ENCODE measurements at places on chromosomes 1 and 21. TPM values are rescaled to one million over a fixed set of nuclear protein-coding genes. Genes with fewer than 3 reads are reported as not detected.

The RPTN gene
- not detected for total RNA-seq

The PI4KB gene
- total RNA-seq: 61.2 TPM

The GPR61 gene
- total RNA-seq: not detected

The TNNT2 gene
- 3.5 TPM for total RNA-seq

The RYR2 gene
- total RNA-seq: not detected

The PRRX1 gene
- total RNA-seq: 203 TPM

The SIM2 gene
- not detected for total RNA-seq

The MROH9 gene
- total RNA-seq: under 0.01 TPM

The PPM1J gene
- total RNA-seq: 1.3 TPM

The SPRR2E gene
- total RNA-seq: not detected

- DNase-seq: no peak
Observed at GRCh38 chr1:16122350-16122881, 33.5 kb downstream of the EPHA2 start.

GRCh38 chr1:16984717-16985116 lies 4.3 kb upstream of the MFAP2 start:
- DNase-seq: peak; percentile 44

DNA sequence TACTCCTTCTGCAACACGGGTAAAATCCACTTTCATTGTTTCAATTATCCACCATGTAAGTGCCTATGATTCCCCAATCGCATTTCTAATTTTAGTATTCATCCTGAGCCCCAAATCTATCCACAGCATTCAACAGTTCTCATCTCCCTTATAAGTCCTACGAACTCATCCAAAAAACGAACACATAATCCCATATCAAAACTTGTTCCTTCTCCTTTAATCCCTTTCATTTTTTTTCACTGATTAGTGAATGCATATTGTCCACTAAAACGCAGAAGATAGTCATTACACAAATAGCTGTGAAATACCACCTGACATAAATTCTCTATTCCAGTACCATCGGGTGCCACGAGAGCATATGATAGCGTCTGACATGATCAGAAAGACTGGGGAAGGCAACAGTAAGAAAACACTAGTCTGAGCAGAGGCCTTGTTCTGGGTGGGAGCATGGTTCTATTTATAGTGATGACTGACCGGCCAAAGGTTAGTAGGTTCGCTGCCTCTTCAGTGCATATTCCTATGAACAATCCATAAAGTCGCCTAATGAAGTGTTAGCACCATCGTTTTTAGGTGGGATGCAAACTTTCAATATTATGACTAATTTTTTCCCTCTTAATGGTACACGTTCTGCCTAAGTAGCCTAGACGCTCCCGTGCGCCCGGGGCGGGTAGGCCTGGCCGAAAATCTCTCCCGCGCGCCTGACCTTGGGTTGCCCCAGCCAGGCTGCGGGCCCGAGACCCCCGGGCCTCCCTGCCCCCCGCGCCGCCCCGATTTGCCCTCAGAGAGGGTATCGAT lies 648 bp downstream of the ATP5PF start:
- peak; percentile 38 for DNase-seq

GRCh38 chr1:226098870-226099835 lies 36.6 kb downstream of the H3-3A start:
- no peak for DNase-seq

- DNase-seq: peak; percentile 17
Observed at GRCh38 chr1:239816081-239816782, 275.5 kb upstream of the FMN2 start.

DNA sequence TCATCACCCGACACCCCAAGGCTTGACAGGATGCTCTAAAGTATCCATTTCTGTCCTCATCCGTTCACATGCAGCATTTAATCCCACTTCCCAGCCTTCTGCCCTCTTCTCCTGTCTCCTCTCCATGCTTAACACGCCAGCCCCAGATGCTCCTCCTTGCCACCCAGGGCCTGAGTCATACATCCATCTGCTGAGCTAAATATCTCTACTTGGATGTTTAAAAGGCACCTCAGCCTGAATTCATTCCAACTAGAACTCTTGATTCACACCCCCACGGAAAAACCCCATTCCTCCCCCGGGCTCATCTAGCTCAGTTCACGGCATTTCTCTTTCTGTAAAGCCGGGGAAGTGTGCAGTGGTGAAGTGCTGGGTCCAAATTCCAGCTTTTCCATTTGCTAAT lies 27.7 kb downstream of the TEX35 start:
- peak; percentile 84 for DNase-seq

DNA sequence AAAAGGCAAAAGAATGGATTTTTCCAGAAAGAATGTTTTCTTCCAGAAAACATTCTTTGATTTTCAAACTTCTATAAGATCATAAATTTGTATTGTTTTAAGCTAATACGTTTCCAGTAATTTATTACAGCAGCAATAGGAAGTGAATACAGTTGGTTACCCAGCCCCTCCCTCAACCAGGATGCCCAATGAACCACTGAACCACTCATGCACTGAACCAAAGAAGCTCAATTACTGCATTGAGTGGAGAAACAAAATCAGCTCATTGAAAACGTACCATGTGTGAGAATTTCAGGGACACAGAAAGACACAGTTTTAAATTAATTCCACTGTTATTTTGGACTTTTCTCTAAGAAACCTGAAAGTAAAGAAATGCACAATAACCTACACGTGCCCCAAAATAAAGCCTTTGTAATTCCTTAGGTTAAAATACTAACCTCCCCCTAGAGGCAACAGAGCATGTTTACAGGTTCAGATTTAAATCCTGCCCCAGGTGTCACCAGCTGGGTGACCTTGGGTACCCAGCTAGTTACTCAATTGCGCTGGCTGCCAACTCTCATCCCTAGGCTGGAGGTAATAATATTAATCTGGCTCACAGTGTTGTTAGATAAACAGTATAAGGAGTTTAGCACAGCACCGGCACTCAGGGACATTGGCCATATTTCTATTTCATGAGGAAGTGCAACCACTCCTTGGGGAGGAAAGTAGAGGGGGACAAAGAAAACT lies 111.7 kb downstream of the NMNAT2 start:
- no peak for DNase-seq

- DNase-seq: no peak
Observed at GRCh38 chr1:47351305-47351704, 17.7 kb downstream of the CMPK1 start.

GRCh38 chr1:149986486-149987296 lies 23.8 kb downstream of the OTUD7B start:
- DNase-seq: peak; percentile 89

GRCh38 chr1:12636098-12636950 lies 7.6 kb upstream of the AADACL4 start:
- peak; percentile 82 for DNase-seq

GRCh38 chr1:219626865-219627264 lies 14.0 kb upstream of the ZC3H11B start:
- no peak for DNase-seq

DNA sequence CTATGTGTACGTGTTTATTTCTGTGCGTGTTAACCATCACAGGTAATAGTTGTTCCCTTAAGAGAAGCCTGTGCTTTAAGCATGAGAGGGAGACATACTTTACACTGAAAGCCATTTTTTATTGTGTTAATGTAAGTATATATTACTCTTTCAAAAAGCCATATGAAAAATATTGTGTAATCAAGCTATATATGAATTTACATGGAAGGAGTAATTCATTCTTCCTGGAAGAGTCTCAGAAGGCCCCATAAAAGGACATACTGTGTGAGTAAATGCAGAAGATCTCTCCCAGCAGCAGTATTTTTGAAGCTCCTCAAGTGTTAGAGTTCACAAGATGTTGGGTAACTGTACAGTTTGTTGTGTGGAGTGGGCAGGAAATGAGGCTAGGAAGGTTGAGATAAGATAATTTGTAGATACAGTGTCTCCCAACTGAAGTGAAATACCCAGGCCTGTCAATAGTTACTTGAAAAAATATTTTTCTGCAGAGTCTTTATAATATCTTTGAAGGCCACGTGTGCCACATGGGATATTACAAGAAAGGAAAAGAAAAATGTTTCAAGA lies 138.3 kb downstream of the PTGER3 start:
- DNase-seq: no peak
